Endothelial cell (in vitro differentiated cells): ENCODE measurements at places on chromosomes 16 and 17.
A peak's percentile ranks its signal among the peaks of the same experiment; 100 is the strongest.

DNA sequence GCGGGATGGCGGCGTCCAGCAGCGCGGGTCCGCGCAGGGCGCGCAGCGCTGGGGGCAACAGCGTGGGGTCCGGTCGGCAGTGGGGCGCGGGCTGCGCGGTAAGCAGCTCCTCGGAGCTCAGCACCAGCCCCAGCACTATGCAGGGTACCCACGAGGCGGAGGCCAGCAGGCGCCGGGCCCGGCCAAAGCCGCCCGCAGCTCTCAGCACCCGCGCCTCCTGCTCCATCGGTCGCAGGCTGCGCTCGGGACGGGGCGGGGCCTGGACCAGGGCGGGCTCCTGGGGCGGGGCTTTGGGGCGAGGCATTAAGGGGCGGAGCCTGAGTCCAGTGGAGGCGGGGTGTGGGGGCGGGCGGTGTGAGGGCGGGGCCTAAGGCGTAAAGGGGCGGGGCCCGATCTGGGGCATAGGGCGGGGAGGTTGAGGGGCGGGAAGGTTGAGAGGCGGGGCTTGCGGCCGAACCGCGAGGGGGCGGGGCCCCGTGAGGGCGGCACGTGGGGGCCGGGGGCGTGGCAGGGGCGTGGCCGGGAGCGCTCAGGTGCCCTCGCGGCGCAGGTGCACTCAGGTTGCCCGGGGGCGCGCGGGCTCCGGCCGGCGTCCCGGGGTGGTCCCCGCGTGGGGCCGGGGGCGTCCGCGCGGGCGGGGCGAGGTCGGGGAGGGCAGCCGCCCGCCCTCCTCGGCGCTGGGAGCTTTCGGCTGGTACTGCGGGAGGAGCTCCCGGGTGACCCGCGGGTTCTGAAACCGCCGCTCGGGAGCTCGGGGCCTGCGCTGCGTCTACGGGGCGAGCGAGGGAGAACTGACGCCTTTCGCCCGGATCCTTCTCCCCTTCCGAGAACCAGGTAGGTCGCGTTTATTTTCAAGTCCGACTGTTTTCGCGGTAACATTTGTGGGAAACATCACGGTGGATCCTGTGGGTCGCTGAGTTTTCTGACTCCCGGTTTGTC, 1.4 kb upstream of the SLC22A31 start:
- DNase-seq, result peak; percentile 89

GRCh38 chr17:76501018-76501826, at the start of gene RHBDF2:
Gene RHBDF2 (minus strand): TSS chr17:76501423. CDS start chr17:76481524, 19,899 bp downstream.
- peak; percentile 86 for DNase-seq

- no peak for DNase-seq
These were observed 15.9 kb downstream of the CHAD start for GRCh38 chr17:50452630-50453300.

- DNase-seq, result no peak
These were observed 332.8 kb downstream of the TMEM114 start for GRCh38 chr16:8257561-8257960.

- DNase-seq, result peak; percentile 78
These were observed 7.9 kb upstream of the SOST start for GRCh38 chr17:43766413-43767052.
